ENCODE measurements at places on chromosomes 1 and 21.

DNA sequence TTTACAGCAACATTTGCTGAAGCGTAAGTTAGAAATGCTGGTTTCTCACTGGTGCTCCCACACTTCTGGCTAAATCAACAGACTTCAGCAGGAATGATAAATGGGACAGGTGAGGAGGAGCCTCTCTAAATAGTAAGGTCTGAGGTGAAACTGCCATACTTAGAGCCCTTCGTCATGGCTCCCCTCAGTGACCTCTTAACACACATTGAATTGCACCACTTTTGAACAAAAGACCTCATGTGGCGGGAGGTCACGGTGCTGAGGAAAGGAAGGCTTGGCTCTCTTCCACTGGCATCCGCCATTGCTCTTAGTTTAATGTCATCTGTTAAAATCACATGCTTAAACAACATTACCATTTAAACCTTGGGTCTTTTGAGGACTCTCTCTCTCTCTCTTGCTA, 3.4 kb downstream of the MAP3K7CL start:
- no peak for DNase-seq

DNA sequence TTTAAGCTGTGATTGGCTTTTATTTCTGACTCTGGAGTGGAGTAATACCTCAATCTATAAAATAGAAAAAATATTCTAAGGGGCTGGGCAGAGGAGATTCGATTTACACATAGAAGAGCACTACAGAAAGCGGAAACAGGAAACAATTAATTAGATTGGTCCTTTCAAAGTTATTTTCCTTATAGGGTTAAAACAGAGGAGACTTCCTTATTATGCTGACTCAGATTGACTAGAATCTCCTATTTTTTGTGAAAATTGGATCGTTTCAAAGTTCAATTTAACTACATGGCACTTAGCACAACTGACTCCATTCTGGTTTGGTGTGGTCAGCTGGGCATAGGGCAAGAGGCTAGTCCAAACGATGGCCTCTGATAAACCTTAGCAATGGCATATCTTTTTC, 48.3 kb upstream of the NCAM2 start:
- DNase-seq = no peak

DNA sequence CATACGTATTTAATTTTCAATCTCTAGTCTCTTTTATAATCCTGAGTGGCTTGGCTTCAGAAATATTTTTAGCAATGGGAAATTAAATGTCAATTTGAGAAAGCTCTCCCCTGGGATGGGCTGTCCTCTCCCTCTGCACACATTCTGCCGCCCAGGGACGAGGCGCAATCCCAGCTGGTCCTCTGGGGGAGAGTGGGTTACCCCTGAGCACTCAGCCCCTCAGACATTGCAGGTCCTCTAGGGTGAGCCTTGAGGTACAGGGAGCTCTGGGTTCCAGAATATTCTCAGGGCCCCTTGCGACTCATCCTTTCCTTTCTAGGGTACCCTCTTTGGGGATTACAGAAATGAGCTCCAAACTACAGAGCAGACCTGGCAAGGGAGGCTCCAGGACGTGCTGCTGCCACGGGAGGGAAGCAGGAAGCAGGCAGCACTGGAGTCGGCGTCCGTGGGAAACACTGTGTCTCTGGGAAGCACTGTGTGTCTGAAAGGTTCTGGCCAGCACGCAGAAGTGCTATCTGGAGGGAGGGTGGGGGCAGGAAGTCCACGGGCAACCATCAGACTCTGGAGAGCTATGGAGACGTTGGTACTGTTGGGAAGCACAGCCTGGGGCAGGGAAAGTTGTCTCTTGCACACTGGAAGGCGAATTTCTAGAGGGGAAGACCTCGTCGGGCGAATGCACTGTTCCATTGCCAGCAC, 343.3 kb upstream of the VAMP3 start:
- DNase-seq = no peak

- DNase-seq = no peak
Observed at GRCh38 chr1:21534674-21535378, 25.6 kb downstream of the ALPL start.

Measured in stimulated activated CD4-positive, alpha-beta T cell treated with anti-CD3 and anti-CD28 coated beads, TNF-alpha, amount 100 ng/mL, for 1 hour (primary cell).